ENCODE measurements at places on chromosomes 4 and X. TPM values are rescaled to one million over a fixed set of nuclear protein-coding genes. Genes with fewer than 3 reads are reported as not detected.

GRCh38 chrX:104742355-104742754, 176.4 kb downstream of the IL1RAPL2 start:
- DNase-seq = no peak

DNA sequence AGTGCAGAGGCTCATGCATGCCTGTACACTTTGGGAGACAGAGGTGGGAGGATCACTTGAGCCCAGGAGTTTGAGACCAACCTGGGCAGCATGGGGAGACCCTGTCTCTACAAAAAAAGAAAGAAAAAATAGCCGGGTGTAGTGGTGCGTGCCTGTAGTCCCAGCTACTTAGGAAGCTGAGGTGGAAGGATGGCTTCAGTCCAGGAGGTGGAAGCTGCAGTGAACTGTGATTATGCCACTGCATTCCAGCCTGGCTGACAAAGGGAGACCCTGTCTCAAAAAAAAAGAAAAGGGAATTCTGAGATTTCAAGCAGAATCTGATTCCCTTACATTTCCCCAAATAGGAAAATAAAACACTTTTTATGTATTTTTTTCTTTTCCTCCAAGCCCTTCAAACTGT, 83.5 kb downstream of the SYNPO2 start:
- no peak for DNase-seq

- DNase-seq = no peak
Observed at GRCh38 chr4:86531440-86531839, 62.7 kb upstream of the PTPN13 start.

GRCh38 chr4:82255657-82256056, 118.1 kb downstream of the HNRNPD start:
- no peak for DNase-seq

- no peak for DNase-seq
Observed at GRCh38 chr4:153112041-153112441, 92.2 kb upstream of the TRIM2 start.

GRCh38 chrX:115561605-115562479, 868 bp downstream of the PLS3 start:
- DNase-seq = peak; percentile 64

GRCh38 chrX:119374736-119375135, 24.4 kb upstream of the SLC25A43 start:
- no peak for DNase-seq

GRCh38 chrX:134460862-134461220, 876 bp downstream of the HPRT1 start:
- DNase-seq = peak; percentile 18

- DNase-seq = no peak
Observed at GRCh38 chrX:45172890-45173289, 27.8 kb downstream of the DIPK2B start.

DNA sequence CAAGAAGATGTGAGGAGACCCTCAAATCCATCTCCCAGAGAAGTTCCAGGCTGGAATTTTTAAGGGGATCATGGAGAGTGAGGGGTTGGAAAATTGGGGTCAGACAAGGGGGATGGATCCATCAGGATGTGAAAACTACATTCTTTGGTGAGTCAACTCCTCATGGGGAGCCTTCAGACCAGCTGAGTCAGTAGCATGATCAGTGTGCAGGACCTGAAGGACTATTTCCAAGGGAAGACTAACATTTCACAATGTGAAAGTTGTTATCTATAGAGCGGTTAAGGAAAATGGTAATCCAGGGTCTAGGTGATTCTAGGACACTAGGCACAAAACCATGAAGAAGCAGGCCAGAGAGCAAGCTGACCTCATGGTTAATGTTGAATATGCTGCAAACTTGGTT, 38.6 kb upstream of the CEP135 start:
- no peak for DNase-seq

DNA sequence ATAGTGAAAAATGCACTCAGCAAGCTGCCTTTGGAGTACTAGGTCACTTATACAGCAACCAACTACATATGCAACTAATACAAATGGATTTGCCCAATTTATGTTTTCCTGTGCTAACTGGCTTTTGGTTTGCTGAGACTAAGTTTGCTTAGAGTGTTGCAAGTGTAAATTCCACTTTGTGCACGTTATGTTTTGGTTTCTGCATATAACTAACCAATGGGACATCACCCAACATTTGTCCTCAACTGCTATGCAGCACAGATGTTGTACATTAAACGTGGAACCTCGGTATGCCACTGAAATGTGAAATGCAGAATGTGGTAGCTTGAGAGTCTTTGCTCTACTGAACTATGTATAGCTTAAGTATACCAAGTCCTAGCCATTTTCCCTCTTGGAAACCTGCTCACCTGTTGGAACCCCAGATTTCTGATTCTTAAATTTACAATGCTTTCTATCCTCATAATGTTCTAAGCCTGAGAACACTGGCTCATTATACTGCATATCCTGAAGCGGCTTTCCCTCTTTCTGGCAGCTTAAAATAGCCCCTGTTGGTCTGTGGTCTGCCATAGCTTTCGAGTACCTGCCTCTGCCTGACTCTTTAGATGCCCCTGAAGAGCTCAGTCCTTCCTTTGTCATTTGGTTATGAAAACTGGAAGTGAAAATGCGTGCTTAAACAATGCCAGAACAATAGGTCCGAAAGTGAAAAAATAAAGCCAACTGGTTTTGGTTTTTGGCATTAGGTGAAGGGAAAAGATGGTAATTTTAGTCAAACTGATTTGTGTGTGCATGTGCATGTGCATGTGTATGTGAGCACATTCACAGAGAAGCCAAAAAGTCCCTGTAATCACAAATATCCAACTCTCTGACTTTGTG, 158.0 kb downstream of the SH2D1A start:
- no peak for DNase-seq

GRCh38 chr4:53545942-53546581, 45.2 kb downstream of the LNX1 start:
- DNase-seq = no peak

- no peak for DNase-seq
Observed at GRCh38 chr4:169975838-169976796, 50.1 kb downstream of the MFAP3L start.

DNA sequence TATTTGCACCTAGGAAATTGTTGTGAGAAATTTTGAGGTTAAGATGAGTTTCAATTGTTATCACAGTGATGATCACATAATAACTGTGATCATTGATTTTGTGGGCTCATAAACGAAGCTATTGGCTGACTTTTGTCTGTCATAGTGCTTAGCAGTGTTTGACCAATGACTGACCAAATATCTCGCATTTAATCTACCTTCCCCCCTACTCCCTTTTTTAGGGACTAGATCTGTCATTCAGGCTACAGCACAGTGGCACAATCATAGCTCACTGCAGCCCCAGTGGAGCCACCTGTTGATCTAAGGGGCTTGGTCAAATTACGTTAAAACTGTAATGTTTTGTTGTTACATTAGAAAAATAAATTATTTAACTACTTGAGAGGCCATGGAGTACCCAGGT, 1.5 kb downstream of the FUNDC2 start:
- DNase-seq = no peak

GRCh38 chrX:154059231-154059630, 38.3 kb downstream of the MECP2 start:
- DNase-seq = no peak

The AFAP1 gene
- 34.1 TPM for total RNA-seq

The P2RY10 gene
- total RNA-seq = 0.98 TPM

The HS3ST1 gene
- 15.4 TPM for total RNA-seq
